ENCODE measurements at places on chromosomes 2 and 18. TPM values are rescaled to one million over a fixed set of nuclear protein-coding genes. Genes with fewer than 3 reads are reported as not detected.

The SPATA3 gene
- polyA plus RNA-seq = not detected

The SERPINB13 gene
- polyA plus RNA-seq = not detected

The C2orf66 gene
- polyA plus RNA-seq = 0.54 TPM

The WDR35 gene
- 3.6 TPM for polyA plus RNA-seq

The CIDEA gene
- not detected for polyA plus RNA-seq

The LOXL3 gene
- 1.3 TPM for polyA plus RNA-seq

The POTEJ gene
- 0.03 TPM for polyA plus RNA-seq

The ME2 gene
- polyA plus RNA-seq = 28.6 TPM

The CD302 gene
- 10.4 TPM for polyA plus RNA-seq

The COL6A3 gene
- not detected for polyA plus RNA-seq

The ICOS gene
- not detected for polyA plus RNA-seq

The EMX1 gene
- polyA plus RNA-seq = not detected

The MROH2A gene
- polyA plus RNA-seq = not detected

The ANKRD62 gene
- polyA plus RNA-seq = not detected

The NCKAP5 gene
- polyA plus RNA-seq = 0.47 TPM

The REG3G gene
- not detected for polyA plus RNA-seq

The FAM110C gene
- not detected for polyA plus RNA-seq

Data from endothelial cell of umbilical vein (primary cell).